A549 treated with RU486 at 1 μM for 4 hours (cell line): ENCODE measurements at places on chromosomes 5 and 9. TPM values are rescaled to one million over a fixed set of nuclear protein-coding genes. Genes with fewer than 3 reads are reported as not detected.

ZNF883 gene
- total RNA-seq: 0.74 to 1.1 TPM (median 0.83 TPM) in 5 replicates

NEURL1B gene
- 2.1 to 3.5 TPM (median 2.7 TPM) in 5 replicates for total RNA-seq

C5orf52 gene
- not detected in 5 replicates for total RNA-seq

ADAMTSL2 gene
- not detected in 5 replicates for total RNA-seq

MBLAC2 gene
- 1.1 to 3.3 TPM (median 3.1 TPM) in 5 replicates for total RNA-seq

SPATA31A3 gene
- not detected in 5 replicates for total RNA-seq

FAT2 gene
- 0.01 to 0.02 TPM in 2 of 5 replicates, not detected in the others for total RNA-seq

HBEGF gene
- total RNA-seq: 5.8 to 7.6 TPM (median 7.1 TPM) in 5 replicates

DDX4 gene
- not detected in 5 replicates for total RNA-seq

PCDHAC2 gene
- total RNA-seq: 2.4 to 6.1 TPM (median 2.8 TPM) in 5 replicates

CCNI2 gene
- total RNA-seq: 0.07 to 0.26 TPM (median 0.14 TPM) in 5 replicates
